Kidney (tissue), 22 donors: ENCODE measurements at places on chromosomes 3 and 15. TPM values are rescaled to one million over a fixed set of nuclear protein-coding genes. Genes with fewer than 3 reads are reported as not detected.

The GXYLT2 gene
- 0.39 TPM for polyA plus RNA-seq

The ITGA11 gene
- polyA plus RNA-seq: 3.4 TPM

The ZNF385D gene
- 1.4 TPM for polyA plus RNA-seq

The NSUN3 gene
- 6.5 TPM for polyA plus RNA-seq

The PRSS50 gene
- polyA plus RNA-seq: 0.19 TPM

The ITIH1 gene
- not detected for polyA plus RNA-seq

The EIF1B gene
- 97.8 TPM for polyA plus RNA-seq

The SLC9A9 gene
- polyA plus RNA-seq: 3.7 TPM

The ATP13A5 gene
- polyA plus RNA-seq: not detected

The UROC1 gene
- not detected for polyA plus RNA-seq

The LYSMD4 gene
- 4.9 TPM for polyA plus RNA-seq

The TTLL13 gene
- 0.88 TPM for polyA plus RNA-seq

The IREB2 gene
- 8.3 TPM for polyA plus RNA-seq

The CP gene
- 5.3 TPM for polyA plus RNA-seq

The EPHA6 gene
- polyA plus RNA-seq: not detected

The CX3CR1 gene
- polyA plus RNA-seq: 0.99 TPM

The BCHE gene
- 2.8 TPM for polyA plus RNA-seq

The EHD4 gene
- polyA plus RNA-seq: 15.7 TPM

The TIMMDC1 gene
- 169 TPM for polyA plus RNA-seq

The HERC2 gene
- polyA plus RNA-seq: 17.9 TPM

The CAMP gene
- not detected for polyA plus RNA-seq

The CCR5 gene
- polyA plus RNA-seq: 0.32 TPM

The SPESP1 gene
- polyA plus RNA-seq: 3.7 TPM

The PSTPIP1 gene
- polyA plus RNA-seq: 2.2 TPM

The COL7A1 gene
- polyA plus RNA-seq: 14.4 TPM

The ATP13A4 gene
- 0.49 TPM for polyA plus RNA-seq

The DNAJA4 gene
- polyA plus RNA-seq: 19.9 TPM

The GREM1 gene
- 0.15 TPM for polyA plus RNA-seq

The KNG1 gene
- polyA plus RNA-seq: 710 TPM

The ACTC1 gene
- 7.4 TPM for polyA plus RNA-seq
